ENCODE measurements at places on chromosomes 13 and 19.

DNA sequence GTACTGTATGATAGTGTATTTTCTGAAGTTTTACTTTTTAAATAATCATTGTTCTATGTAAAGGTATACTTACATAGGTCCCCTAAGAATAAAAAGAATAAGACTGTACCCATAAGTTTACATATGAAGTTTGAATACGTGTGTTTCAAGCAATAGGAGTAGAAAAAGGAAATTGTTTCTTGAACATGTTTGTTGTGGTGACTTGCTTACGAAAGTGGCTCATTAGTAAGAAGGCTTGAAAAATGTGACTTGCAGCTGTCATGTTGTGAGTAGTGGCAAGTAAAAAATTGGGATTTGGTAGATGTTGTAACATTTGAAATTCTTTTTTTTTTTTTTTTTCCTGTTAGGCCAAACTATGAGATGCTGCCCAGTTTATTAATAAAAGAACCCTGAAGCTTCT lies 203.3 kb downstream of the LMO7 start:
- no peak for DNase-seq

DNA sequence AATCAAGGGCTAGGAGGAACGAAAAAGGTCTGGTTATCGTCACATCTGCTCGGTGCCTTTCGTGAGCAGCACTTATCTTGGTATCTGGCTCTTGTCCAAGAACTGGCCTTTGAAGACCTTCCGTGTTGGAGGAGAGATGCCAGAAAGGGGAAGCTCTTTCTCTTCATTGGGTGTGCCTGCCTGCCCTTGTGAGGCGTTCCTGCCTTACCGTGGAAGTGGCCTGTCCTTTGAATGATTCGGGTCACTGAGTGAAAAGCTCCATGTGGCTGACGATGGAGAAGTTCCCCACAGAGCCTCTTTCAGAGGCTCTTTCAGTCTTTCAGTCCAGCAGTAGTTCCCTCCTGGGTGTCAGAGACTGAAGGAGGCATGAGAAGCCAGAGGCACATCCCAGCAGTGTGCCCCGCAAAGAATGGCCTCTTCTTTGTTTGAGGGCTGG lies 121.5 kb upstream of the SLC10A2 start:
- DNase-seq, result no peak

DNA sequence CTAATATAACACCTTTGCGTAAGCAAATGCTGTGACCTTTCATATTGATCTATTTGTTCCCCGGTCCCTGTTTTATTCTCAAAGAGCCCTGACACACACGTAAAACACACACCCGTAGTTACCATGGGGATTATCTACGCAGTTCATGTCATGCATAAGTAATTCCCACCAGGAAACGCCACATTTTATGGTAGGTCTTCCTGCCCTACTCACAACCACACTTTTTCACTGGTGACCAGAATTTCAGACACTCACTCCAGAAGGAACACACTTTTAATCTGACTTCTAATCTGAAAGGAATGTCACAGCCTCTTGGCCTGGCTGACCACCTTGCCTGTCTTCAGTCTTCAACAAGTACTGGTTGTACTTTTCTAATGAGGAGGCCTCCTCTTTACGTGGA lies 46.8 kb downstream of the SLC7A1 start:
- DNase-seq, result no peak

DNA sequence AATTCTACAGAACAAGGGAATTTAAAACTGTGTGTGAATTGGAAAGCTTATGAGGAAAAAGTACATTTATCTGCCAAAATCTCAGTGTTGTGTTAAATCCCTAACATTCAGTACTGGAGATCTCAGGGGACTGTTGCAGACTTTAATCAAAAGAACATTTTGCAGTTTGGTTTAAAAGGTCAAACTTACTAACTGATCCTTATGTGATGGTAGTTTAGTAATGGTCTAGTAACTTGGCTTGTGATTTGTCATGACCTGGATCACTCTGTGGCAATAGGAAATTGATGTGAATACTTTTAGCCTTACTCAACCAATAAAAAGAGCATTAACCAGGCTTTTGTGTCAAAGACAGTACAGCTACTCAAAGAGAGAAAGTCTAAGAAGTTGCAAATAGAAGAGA lies 862.1 kb upstream of the MIR17HG start:
- DNase-seq, result peak; percentile 96

GRCh38 chr13:31073859-31074718 lies 87.6 kb downstream of the HSPH1 start:
- peak; percentile 16 for DNase-seq

DNA sequence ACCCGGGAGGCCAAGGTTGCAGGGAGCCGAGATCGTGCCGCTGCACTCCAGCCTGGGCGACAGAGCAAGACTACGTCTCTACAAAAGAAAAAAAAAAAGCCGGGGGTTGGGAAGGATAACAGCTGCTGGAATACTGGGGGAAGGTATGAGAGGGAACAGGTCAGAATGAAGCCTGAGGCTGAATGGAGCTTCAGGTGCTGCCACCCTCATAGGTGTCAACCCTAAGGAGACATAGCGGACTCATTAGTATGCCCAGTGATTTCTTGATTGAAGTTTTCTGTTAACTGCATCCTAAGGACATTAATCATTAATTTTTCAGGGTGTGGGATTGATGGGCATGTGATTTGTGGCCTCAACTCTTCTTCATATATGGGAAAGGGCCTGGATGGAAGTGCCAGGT lies 6.0 kb downstream of the SMARCA4 start:
- no peak for DNase-seq

- no peak for DNase-seq
Measured at GRCh38 chr13:113458253-113459065, 5.2 kb upstream of the ADPRHL1 start.

Measured in muscle of leg (tissue), 16 donors.